Stimulated activated CD8-positive, alpha-beta memory T cell treated with anti-CD3 and anti-CD28 coated beads, Interleukin-12 subunit alpha, Interleukin-12 subunit beta, amount 100 ng/mL, for 4 hours (primary cell): ENCODE measurements at places on chromosomes 5 and 9.

DNA sequence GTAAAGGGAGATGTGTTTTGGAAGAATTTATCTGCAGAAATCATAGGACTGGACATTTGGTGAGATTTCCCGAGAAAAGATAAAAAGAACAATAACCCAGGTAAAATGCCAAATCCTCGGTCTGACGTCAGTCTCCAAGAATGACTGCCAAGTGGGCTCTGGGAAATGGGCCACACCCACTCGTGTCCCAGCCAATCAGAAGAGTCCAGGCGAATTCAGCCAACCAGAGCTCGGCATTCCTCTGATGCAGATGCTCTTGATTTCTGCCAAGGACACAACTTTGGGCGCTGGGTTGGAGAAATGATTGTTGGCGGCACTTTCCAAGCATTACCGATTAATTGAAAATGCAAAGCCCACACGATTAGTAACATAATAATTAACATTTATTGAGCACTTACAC, 73.3 kb downstream of the FGF18 start:
- no peak for DNase-seq

GRCh38 chr9:98303633-98304125, 48.2 kb upstream of the TBC1D2 start:
- no peak for DNase-seq

DNA sequence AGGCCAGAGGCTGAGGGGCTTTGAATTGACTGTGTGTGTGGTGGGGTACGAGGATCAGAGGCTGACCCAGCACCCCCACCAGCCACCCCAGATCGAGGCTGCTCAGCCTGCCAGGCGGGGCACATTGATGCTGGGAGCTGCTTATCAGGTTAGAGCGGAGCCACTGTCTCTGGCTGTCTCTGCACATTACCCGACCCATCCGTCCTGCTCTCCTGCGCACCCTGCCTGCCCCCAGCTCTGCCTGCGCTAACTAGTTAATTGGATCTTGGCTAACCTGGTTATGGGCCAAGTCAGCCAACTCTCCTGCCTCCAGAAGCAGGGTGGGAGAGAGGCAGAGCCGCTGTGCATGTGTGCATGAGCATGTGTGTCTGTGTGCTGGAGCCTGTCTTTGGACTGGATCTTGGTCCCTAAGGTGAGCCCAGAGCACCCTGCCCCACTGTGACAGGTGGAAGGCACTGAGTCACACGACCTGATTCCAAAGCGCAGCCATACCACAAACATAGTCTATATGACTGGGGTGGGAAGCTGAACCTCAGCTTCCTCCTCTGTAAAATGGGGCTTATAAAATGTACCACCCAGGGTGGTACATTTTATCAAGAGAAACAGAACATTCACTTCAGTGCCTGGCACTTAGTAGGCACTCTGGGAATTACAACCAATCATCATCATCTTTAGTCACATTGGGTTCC, 39.7 kb downstream of the PCDH1 start:
- no peak for DNase-seq

DNA sequence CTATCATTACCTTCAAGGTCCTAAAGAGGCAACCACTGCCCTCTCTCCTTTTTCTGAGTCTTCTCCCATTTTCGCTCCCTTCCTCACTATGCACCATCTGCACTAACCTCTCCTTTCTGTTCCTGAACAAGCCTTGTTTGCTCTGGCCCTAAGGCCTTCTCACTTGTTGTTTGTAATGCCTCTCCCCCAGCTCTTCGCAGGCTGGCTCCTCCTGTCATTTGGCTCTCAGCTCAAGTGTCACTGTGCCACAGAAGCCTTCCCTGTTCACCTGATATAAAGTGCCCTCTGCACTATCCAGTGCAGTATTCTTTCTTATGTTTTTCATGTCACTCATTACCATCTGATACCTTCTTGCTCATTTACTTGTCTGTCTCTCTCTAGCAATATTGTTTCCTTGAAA, 303.7 kb downstream of the KCNN2 start:
- DNase-seq, result no peak

DNA sequence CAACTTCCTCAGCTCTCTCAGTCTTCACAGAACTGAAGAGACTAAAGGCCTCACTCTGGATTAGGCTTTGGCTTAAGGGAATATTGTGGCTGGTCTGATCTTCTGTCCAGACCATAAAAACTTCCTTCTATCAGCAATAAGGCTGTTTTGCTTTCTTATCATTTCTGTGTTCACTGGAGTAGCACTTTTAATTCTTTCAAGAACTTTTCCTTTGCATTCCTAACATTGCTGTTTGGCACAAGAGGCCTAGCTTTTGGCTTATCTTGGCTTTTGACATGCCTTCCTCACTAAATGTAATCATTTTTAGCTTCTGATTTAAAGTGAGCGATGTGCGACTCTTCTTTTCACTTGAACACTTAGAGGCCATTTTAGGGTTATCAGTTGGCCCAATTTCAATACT, 88.7 kb upstream of the ACOT12 start:
- no peak for DNase-seq

DNA sequence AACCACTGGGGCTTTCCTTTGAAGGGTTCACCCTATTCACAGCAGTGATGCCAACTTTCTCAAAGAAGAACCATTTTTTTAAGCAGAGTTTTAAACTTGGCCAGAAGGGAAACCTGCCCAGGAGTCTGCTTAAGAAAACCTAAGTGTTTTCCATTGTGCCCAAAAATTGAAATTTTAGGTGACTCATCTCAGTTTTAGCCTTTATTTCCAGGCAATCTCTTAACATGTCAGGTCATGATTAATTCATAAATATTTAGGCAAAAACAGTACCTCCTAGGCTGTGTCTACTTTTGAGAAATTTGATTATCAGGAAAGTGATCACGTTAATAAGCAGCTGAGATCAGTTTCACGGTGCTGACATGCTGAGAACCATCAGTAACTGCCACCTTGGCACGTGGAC, 61.9 kb downstream of the TLE1 start:
- no peak for DNase-seq

DNA sequence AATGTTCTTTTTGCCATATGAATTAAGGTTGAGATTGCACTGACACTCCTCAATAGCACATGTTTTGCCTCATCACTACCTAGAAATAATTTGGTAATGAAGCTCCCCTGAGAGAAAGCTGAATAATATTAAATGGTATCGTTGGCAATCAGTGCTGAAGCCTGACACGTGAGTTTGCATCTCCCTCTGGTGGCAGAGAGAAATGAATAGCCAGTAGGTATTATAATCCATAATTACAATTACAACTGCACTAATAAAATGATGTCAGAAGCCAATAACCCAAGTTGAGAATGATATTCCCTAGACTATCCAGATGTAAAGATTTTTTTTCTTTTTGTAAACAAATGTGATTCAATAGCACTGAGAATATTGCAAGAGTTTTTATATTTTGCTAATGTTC, 700.3 kb downstream of the PTPRD start:
- DNase-seq, result no peak

GRCh38 chr9:91302831-91303230, 58.9 kb downstream of the AUH start:
- DNase-seq, result no peak

DNA sequence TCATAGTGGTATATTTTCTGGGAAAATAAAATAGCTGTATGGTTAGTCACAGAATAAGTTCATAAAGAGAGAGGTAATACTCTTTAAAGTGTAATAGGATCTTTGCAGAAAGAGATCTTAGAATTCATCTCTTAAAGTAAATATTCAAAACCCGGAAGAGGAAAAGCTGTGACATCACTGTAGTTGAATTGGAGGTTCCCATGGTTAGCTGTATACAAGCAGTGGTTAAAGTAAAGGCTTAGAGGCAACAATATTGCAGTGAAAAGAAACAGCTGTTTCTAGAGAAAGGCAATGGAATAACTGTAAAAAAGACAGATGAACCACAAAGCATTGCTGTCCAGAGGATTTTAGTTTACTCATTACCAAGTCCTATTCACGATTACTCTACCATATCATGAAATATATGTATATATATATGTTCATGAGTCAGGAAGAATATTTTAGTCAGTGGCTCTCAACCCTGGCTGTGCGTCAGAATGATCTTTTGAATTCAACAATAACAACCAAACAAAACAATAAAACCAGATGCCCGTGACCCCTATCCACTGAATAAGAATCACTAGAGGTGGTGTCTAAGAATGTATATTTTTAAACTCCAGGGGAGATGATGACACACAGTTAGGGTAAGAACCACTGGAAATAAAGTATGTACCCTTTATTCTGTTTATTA, 4.7 kb downstream of the ERCC6L2 start:
- no peak for DNase-seq

- DNase-seq, result no peak
Observed at GRCh38 chr9:84570482-84571154, 98.9 kb upstream of the NTRK2 start.

- DNase-seq, result no peak
Observed at GRCh38 chr5:20833081-20833627, 845.2 kb upstream of the CDH18 start.

- no peak for DNase-seq
Observed at GRCh38 chr5:180130876-180131740, 59.5 kb upstream of the RNF130 start.

DNA sequence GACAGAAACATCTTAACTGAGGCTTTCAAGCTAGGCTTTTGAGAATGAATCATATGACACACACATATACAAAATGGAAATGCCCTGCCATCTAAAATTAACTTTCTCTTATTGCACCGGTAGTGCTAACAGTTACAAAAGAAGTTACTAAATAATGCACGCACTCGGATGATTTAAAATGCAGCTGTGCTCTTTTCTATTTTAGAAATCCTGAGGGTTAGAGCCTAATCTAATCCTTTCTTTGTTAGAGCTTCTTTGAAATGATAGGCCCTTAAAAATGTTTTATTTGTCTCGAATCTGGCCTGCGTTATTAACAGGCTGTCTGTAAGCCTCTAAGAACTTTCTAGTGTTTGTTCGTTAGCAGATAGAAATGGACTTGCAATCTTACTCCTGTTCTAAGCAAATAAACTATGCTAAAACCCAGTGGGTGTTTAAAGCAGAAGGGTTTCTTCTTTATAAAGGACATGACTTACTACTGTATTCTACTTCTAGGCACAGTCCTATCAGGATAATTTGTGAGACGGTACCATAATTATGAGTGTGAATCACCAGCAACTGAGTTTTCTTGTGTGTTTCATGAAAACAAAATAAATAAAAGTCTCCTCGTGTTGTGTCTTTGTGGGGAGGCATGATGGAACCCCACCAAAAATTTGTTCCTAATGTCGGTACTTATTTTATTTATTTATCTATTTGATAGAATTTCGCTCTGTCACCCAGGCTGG, 69.2 kb upstream of the MYO10 start:
- no peak for DNase-seq
